Stimulated activated CD8-positive, alpha-beta memory T cell treated with anti-CD3 and anti-CD28 coated beads, Interleukin-15, amount 100 ng/mL, for 4 hours (primary cell): ENCODE measurements at places on chromosomes 3 and 15.

- no peak for DNase-seq
These were observed 9.3 kb downstream of the CFAP92 start for GRCh38 chr3:128984596-128984995.

GRCh38 chr15:70646169-70646568 lies 117.2 kb downstream of the UACA start:
- no peak for DNase-seq

GRCh38 chr3:43031485-43031884 lies 52.4 kb downstream of the GASK1A start:
- DNase-seq, result no peak

- no peak for DNase-seq
These were observed 1192.8 kb upstream of the CADM2 start for GRCh38 chr3:83765956-83766355.

DNA sequence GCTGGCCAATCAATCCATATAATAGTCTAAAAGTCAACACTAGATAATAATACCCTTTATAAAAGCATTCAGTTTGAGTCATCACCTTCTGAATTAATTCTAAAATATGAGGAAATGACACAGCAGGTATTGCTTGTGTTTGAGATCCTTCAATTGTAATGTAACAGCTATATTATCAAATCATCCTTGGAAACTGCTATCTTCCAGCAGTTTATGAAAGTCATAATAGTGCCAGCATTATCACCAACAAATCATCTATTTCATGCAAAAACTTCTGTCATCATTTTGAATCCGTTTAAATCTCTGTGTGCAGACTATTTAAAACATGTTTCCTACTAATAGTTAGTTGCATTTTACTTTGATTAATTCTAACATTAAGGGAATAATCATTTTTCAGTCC lies 468.7 kb downstream of the CADM2 start:
- DNase-seq, result no peak

DNA sequence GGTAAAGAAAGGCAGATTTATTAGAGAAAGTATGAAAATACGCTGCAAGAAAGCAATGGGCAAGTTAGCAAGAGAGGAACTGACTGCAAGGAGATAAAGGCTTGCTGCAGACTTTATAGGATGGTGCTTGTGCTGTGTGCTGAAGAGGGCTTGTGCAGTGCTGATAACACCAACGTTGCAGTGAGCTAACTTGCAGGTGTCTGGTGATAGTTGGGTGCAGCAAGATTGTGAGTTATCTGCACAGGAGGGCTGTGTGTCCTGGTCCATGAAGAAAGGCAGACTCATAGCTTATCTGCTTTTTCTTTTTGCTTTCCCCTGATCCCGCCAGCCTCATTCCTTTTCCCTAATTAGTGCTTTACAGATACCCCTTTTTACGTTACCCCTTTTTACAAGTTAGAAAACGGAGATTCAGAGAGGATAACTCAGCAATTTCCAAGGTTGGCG lies 58.0 kb upstream of the ZNF148 start:
- no peak for DNase-seq

- no peak for DNase-seq
These were observed 102.8 kb downstream of the CHSY1 start for GRCh38 chr15:101148881-101149664.

DNA sequence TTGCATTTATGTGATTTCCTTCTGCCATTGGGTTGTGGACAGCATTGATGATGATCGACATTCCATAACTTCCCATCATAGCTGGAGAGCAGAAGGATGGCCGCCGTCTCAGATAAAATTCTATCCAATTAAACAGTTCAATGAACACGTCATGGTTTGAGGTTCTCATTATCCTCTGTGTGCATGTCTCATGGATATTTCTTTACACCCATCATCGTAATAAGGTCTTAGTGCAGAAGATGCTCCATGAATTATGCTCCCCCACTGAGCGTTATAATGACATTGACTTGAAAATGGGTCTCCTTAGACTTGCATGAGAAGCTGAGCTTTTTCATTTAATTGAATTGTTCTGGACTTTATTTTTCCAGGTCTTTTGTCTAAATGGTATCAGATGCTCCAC lies 92.1 kb downstream of the TRIM42 start:
- DNase-seq, result no peak

DNA sequence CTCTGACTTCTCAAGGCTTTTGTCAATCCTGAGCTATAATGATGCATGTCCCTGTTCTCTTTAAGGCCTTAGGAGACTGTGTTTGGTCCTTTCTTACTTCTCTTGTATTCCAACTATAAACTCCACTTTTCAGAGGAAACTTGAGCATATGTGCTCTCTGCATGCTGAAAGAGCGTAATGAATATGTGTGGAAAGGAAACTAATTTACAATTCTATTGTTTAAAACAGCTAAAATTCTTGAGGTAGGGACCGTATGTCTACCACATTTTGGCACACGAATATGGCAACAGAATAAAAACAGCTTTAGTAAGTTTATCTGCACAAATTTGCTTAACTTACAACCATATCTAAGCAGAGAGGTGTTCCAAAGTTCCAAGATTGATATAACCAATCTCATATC lies 242.0 kb upstream of the DCBLD2 start:
- no peak for DNase-seq

GRCh38 chr3:106913966-106914365 lies 463.3 kb upstream of the CCDC54 start:
- DNase-seq, result no peak

DNA sequence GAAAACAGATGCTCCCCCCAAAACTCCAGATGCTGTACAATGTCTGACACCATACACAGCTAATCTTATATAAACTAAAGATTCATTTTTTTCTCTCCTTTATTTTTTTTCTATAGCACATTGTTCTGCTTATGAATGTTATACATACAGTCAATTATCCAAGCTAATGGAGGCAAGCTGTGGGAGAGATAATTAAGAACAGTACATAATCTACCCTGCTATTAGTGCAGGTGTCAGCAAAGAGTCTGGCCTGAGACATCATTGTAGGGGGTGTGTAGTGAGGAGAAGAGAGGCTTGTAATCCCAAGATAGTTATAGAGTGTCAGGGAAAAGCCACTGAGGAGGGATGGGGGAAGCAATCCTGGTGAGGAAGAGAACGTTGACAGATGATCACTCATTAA lies 25.4 kb upstream of the CHMP2B start:
- no peak for DNase-seq

DNA sequence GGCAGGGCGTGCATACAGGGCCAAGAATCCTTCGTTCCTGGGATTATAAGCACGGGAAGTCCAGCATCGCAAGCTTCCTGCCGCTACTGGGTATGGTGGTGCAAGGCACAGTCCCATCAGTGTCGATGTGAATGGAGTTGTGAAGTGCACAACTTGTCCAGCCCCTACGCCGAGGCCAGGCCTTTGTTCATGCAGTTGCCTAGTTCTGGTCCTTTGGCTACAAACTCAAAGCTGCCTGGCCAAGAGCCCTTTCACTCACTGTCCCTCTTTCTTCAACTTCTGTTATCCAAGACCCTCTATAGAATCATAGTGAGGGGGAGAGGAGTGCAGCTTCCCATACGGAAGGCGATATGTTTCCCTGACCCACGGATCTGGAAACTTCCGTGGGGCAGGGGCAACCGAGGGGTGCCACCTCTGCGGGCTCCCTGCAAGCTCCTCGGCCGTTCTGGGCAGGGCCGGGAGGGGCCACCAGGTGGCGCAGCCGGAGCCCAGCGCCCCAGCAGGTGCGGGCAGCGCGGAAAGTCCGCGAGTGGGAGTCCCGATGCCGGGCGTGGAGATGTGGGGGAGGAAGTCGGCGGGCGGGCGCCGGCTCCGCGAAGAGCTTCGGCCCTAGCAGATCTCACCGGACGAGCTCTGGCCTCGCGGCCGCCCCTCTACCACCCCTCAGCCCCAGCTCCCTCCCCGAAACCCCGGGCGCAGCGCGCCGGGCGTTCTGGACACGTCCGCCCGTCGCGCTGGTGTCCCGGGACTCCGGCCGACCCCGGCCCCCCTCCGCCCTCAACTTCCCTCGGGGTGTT lies 693 bp downstream of the RASGRP1 start:
- DNase-seq, result peak; percentile 70

GRCh38 chr3:155730843-155731242 lies 14.0 kb downstream of the PLCH1 start:
- DNase-seq, result no peak

GRCh38 chr3:123439806-123440580 lies 8.9 kb downstream of the ADCY5 start:
- DNase-seq, result no peak

- no peak for DNase-seq
These were observed 8.4 kb downstream of the PIK3R4 start for GRCh38 chr3:130738241-130738640.

DNA sequence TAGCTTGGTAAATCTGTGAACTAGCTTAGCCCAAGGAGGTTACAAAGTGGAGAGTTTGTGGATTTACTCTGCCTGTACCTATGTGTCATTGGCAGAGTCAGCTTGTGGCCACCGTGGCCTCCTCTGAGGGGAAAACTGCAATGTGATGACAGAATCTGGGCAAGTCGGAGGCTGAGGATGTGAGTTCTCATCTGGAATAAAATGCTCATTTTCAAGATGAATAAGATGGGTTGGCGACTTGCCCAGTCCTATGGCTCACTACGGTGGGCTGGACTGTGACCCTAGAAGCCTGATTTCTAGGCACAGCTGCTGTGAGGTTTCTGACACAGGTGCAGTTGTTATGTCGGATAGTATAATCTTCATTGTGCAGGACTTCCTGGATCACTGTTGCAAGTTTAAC lies 83.7 kb downstream of the ETV5 start:
- no peak for DNase-seq

- no peak for DNase-seq
These were observed 593 bp downstream of the CIAO2A start for GRCh38 chr15:64092864-64093626.

- no peak for DNase-seq
These were observed 45.2 kb downstream of the LRCH3 start for GRCh38 chr3:197836244-197836643.

- DNase-seq, result no peak
These were observed 167.1 kb downstream of the OXSM start for GRCh38 chr3:25957026-25957425.

- no peak for DNase-seq
These were observed 141.3 kb downstream of the ADAM10 start for GRCh38 chr15:58608129-58608590.
